ENCODE measurements at places on chromosomes 4 and X.
A peak's percentile ranks its signal among the peaks of the same experiment; 100 is the strongest.

DNA sequence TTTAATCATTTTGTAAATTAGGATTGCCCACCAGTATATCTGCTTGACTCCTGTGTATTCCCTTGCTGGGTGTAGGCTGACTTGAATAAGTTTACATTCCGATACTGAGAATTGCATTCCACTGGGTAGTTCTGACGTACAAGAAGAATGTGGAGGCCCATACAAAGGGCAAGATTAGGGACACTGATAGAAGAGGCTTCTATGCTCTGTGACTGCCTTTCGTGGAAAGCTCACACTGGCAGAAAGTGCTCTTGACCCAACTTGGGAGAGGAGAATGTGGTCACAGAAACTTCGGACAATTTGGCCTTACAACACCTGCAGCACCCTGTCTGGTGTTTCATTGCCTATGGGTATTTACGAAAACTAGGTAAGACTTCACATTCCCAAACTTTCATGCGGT lies 126.3 kb downstream of the RAPGEF2 start:
- DNase-seq: no peak
- peak overlapping the region; percentile 66 for H3K4me3 ChIP-seq
- no peaks in the 10 kb centered on the region for H3K36me3 ChIP-seq
- peaks cover 15% of the 10 kb centered on the region for H3K4me1 ChIP-seq
- peak overlapping the region; percentile 84 for H3K27ac ChIP-seq

GRCh38 chr4:184103527-184104264 lies 114.0 kb downstream of the ENPP6 start:
- DNase-seq: no peak
- no peaks in the 10 kb centered on the region for H3K27me3 ChIP-seq
- H3K36me3 ChIP-seq: no peaks in the 10 kb centered on the region
- no peaks in the 10 kb centered on the region for H3K4me1 ChIP-seq

DNA sequence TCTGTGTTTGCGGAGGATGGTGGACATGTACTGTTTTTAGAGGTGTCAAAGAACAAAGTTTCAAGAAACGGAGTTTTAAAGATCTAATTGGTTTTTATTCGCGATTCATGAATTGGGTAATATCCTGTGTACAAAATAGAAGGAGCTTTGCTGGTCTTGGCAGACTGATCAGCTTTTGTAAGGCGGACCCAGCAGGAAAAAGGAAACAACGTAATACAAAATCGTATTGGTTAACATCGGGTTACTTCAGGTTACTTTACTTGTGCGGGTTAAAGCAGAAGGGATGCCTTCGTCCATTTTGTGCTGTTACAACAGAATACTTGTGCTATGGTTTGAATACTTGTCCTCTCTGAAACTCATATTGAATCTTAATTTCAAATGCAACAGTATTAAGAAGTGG lies 11.4 kb upstream of the NYX start:
- H3K27me3 ChIP-seq: no peaks in the 10 kb centered on the region
- no peaks in the 10 kb centered on the region for H3K4me1 ChIP-seq
- DNase-seq: no peak
- H3K4me3 ChIP-seq: no peak overlapping the region
- no peaks in the 10 kb centered on the region for H3K36me3 ChIP-seq
- no peak overlapping the region for H3K27ac ChIP-seq

- no peaks in the 10 kb centered on the region for H3K27me3 ChIP-seq
- no peak for DNase-seq
- H3K36me3 ChIP-seq: peaks cover 9% of the 10 kb centered on the region
These were observed 18.4 kb upstream of the AFF1 start for GRCh38 chr4:86916392-86916791.

- no peak for DNase-seq
- H3K4me1 ChIP-seq: no peaks in the 10 kb centered on the region
- no peaks in the 10 kb centered on the region for H3K27me3 ChIP-seq
These were observed 45.2 kb downstream of the ADH5 start for GRCh38 chr4:99043346-99043745.

- H3K36me3 ChIP-seq: no peaks in the 10 kb centered on the region
- H3K27ac ChIP-seq: no peak overlapping the region
- no peaks in the 10 kb centered on the region for H3K27me3 ChIP-seq
- H3K4me3 ChIP-seq: no peak overlapping the region
- no peak for DNase-seq
These were observed 141.9 kb downstream of the MID1IP1 start for GRCh38 chrX:38943120-38943519.

DNA sequence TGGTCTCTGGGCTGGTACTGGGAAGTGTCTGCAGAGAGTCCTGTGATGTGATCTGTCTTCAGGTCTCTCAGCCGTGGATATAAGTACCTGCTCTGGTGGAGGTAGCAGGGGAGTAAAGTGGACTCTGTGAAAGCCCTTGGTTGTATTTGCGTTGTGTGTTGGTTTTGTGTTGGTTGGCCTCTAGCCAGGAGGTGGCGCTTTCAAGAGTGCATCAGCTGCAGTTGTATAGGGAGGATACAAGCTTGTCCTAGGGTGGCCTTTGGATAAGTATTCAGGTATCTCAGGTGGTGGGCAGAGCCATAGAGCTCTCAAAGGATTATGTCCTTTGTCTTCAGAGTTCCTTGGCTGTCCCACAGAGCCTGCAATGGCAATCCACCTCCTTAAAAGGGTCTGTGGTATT lies 111.6 kb downstream of the MAGEB17 start:
- H3K4me1 ChIP-seq: no peaks in the 10 kb centered on the region
- no peak overlapping the region for H3K27ac ChIP-seq
- no peaks in the 10 kb centered on the region for H3K27me3 ChIP-seq
- H3K36me3 ChIP-seq: no peaks in the 10 kb centered on the region
